Hippocampal formation (tissue), 2 donors: ENCODE measurements at places on chromosomes 4 and X.

- no peak for DNase-seq
Observed at GRCh38 chr4:148881860-148882643, 439.8 kb upstream of the NR3C2 start.

- no peak for DNase-seq
Observed at GRCh38 chr4:169802873-169803272, 45.1 kb upstream of the HPF1 start.

DNA sequence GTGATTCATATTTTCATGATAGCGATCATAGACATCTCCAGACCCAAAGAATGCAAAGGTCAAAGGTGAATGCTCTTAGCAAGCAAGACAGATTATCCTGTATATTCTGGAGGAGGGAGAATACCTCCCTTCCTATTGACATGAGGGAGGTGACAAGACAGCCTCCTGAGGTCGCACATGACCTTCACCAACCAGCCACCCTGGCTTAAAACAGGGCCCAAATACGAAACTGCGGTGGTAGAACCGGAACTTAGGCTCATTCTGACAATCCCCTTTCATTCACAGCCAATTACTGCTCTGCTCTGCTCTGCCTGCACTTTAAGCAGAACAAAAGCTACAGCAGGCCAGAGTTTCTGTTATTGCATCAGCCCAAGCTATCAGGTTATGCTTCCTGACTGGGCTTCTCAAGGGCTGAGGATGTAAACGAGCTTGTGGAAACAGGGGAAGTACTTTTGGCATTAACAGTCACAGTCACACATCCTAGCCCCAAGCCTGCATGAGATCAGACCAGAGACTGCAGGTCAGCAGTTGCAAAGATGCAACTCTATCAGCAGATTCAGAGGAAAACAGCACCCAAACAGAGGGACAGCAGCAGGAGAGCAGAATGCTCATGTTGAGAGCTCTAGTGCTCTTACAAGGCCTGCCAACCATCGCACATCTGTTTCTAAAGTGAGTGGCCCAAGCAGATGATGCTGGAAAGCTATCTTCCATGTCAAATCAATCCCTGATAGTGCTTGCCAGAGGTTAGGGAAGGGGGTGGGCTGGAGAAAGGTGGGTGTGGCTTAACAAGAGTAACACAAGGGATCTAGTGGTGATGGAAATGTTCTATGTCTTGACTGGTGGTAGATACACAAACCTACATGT lies 51.3 kb upstream of the MAP3K15 start:
- DNase-seq: no peak

- DNase-seq: peak; percentile 65
Observed at GRCh38 chr4:139734875-139735380, 69.3 kb downstream of the MGST2 start.

DNA sequence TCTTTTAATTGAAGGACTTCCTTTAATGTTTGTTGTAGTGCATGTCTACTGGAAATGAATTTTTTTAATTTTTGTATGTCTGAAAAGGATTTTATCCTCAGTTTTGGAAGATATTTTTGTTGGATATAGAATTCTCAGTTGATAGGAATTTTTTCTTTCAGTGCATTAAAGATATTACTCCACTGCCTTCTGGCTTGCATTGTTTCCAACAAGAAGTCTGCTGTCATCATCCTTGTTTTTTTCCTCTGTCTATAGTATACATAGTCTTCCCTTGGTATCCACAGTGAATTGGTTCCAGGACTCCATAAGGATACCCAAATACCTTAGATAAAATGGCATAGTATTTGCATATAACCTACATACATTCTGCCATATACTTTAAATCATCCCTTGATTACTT lies 33.5 kb downstream of the SCD5 start:
- DNase-seq: no peak

GRCh38 chrX:29024871-29025270 lies 437.6 kb downstream of the IL1RAPL1 start:
- DNase-seq: no peak

- no peak for DNase-seq
Observed at GRCh38 chr4:17189401-17189720, 290.9 kb upstream of the LDB2 start.

- no peak for DNase-seq
Observed at GRCh38 chrX:5068550-5068949, 1160.1 kb downstream of the NLGN4X start.

GRCh38 chrX:23902419-23902818 lies 5.3 kb downstream of the APOO start:
- DNase-seq: peak; percentile 65

GRCh38 chr4:177232473-177232872 lies 77.2 kb upstream of the NEIL3 start:
- no peak for DNase-seq

GRCh38 chr4:70874268-70875156 lies 27.7 kb upstream of the MOB1B start:
- no peak for DNase-seq

GRCh38 chr4:14863418-14864364 lies 138.6 kb upstream of the CPEB2 start:
- no peak for DNase-seq

GRCh38 chr4:85243857-85244256 lies 231.1 kb upstream of the ARHGAP24 start:
- DNase-seq: no peak

- peak; percentile 37 for DNase-seq
Observed at GRCh38 chr4:112901962-112902411, 147.5 kb upstream of the ANK2 start.

DNA sequence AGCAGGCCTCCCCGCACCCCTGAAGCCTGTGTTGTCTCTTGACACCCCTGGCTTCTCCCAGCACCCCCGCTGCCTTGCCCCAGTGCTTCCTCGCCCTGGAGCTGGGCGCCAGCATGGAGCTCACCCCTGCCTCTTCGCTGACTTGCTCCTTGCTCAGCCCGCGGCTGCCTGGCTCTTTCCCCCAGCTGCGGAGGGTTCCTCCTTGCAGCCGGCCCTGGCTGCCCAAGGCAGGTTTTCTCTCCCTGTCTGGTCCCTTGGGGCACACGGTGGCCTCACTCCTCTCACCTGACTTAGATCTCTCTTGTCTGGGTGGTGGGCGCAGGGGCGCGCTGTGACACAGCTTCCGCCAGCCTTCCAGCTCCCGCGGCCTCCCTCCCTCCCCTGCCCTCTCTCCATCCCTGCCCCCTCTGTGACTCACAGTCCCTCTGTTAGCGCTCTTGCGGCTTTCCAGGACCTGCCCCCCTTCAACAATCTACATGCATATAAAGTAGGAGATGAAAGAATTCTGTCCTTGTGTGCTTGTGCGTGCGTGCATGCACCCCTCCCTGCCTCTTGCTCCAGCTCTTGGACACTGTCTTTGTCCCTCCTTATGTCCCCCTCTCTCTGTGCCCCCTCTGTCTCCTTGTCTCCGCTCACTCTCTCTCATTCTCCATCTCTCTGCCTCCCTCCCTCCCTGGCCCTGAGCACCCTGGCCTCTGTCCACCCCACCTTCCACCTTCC lies 2.2 kb downstream of the PLXNB3 start:
- DNase-seq: peak; percentile 66

- DNase-seq: no peak
Observed at GRCh38 chrX:130245441-130245840, 23.3 kb downstream of the ZNF280C start.

DNA sequence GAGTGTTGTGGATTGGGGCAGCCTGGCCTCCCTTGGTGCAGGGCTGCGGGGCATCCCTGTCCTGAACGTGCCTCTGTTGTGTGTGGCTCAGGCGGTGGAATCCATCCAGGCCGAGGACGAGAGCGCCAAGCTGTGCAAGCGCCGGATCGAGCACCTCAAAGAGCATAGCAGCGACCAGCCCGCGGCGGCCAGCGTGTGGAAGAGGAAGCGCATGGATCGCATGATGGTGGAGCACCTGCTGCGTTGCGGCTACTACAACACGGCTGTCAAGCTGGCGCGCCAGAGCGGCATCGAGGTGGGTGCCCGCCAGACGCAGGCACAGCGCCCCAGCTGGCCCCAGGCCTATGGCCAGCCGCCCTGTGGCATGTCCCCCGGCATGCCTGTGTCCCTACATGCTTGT lies 25.6 kb downstream of the MAEA start:
- DNase-seq: no peak

GRCh38 chr4:8502836-8503585 lies 62.4 kb downstream of the TRMT44 start:
- no peak for DNase-seq

DNA sequence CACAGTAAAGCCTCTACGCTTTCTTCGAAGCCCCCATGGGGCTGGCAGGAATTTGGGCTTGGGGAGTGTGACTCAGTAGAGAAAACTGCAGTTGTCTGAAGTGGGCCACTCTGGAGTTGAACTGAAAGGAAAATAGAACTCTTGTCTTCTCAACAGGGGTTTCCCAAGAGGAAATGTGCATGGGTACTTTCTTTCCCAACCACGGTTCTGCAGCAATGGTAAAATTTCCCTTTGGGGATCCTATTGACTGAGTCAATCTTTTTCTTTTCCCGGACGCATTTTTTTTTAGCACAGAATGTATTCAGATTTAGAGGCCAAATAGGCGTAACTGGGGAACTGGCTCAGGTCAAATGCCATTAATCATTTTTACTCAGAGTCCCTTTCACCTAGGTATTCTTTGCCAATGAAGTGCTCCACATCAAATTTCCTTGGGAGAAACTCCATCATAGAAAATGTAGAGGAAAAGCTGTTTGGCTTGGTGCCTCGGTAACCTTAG lies 269.3 kb downstream of the STIM2 start:
- no peak for DNase-seq

DNA sequence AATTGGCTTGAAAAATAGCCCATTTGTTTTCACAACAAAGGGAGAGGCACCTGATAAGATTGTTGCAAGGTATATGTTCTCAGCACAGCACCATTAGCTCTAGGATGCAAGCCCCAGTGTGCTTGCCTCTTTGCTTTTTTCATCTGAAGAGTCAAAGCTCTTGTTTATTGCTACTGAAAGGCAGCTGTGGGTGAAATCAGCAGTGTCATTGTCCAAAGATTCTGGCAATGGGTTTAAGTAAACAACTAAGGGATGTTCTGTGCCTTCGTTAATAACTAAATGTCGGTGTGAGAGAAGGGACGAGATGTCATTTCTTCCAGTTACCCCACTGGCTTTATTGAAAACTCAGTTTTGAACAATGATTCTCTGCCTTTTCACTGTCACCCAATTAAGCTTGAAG lies 567.7 kb downstream of the KCNIP4 start:
- peak; percentile 12 for DNase-seq

- DNase-seq: no peak
Observed at GRCh38 chr4:151921386-151921785, 160.6 kb upstream of the GATB start.

DNA sequence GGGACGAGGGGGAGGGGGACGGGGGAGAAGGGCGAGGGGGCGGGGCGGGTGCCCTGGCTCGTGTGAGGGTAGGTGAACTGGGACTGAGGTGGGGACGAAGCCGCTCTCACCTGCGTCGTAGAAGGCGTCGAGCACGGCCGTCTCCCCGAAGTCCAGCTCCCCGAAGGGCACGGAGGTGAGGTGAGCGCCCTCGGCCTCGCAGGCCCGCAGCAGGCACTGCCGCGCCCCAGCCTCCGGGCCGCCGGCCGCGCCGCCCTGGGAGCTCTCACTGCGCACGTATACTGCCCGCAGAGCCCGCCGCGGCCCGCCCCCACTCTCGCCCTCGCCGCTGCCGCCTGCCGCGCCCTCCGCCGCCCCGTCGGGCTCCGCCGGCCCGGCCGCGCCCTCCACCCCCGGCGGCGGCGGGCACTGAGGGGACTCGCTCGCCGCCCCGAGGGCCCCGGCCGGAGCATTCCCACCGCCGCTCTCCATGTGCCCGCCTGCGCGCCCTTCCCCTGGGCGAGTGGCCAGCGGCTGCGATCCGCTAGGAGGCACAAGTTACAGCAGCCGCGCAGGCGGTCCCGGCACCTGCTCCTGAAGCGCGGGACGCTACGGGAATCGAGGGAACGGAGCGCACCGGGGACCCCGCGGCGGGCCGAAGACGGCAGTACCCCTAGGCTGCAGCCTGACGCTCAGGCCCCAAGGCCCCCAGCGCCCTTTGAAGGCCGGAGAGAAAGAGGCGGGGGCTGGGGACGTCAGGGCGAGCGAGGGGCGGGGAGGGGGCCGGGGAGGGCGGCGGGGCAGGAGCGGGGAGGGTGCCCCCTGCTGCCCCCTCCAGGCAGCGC lies at the start of gene MAP3K15:
Gene MAP3K15 (minus strand): TSS at position 718 of the 824 bp plus-strand sequence. CDS start 247 bp downstream, at position 471.
- DNase-seq: no peak

- no peak for DNase-seq
Observed at GRCh38 chr4:185933078-185933581, 121.1 kb upstream of the SORBS2 start.

DNA sequence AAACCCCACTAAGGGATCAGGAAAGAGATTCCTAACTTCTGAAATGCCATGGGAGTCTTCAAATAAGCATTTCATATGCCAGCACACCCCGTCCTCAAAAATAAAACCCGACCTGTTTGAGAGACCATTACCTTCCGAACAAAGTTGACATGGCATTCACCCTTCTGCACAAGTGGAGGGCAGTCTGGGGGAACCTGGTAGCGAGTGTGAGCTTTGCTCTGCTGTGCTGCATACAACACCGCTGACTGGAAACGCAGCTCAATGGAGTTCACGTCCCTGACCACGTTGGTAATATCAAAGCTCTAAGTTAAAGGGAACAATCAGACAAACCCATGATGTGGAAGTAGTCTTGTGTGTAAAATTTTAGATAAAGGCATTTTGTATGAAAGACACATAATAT lies 38.0 kb downstream of the MANBA start:
- no peak for DNase-seq

GRCh38 chr4:177228599-177228998 lies 81.1 kb upstream of the NEIL3 start:
- DNase-seq: no peak

- no peak for DNase-seq
Observed at GRCh38 chr4:75655562-75655961, 17.6 kb downstream of the G3BP2 start.

GRCh38 chr4:52879471-52879870 lies 17.4 kb downstream of the RASL11B start:
- DNase-seq: no peak

- no peak for DNase-seq
Observed at GRCh38 chrX:95678679-95679078, 1006.0 kb upstream of the DIAPH2 start.

DNA sequence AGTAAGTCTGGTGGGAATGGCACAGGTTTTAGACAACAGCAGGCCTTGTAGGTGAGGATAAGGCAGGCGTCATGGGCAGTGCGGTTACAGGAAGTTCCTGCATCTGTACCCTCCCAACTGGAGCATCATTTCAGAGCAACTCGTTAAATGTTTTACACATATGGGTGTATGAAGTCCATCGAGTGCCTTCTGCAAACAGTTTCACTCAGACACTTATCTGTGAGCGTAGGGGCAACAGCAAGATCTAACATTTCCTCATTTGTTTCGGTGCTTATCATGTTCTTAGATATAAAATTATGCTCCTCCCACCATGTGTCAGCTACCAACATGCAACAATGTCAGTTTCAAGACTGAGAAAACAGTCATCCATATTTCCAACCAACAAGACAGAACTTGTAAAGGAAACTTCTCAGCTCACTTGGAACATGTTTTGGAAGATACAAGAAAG lies 69.9 kb downstream of the ELOVL6 start:
- DNase-seq: no peak

DNA sequence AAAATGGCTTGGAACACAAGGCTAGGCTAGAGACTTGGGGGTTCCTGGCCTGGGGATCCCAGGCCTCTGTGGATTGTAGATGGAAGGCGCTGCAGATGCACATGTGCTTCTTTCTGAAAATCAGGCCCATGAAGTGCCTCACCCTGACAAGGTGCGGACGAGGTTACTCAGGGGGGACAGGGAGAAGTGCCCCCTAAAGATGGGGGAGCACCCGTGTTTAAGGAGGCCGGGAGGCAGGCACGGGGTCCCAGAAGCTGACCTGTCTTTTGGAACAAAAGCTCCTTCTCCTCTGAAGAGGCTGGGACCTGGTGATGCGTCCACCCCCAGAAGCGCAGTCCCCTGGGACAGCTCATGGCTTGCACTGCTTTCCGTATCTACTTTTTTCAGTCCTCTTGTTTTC lies 2.4 kb downstream of the PDZD4 start:
- DNase-seq: no peak

- no peak for DNase-seq
Observed at GRCh38 chr4:121307445-121308327, 73.1 kb downstream of the QRFPR start.
